ENCODE measurements at places on chromosomes 3 and 15. TPM values are rescaled to one million over a fixed set of nuclear protein-coding genes. Genes with fewer than 3 reads are reported as not detected.
A peak's percentile ranks its signal among the peaks of the same experiment; 100 is the strongest.

RBP2 gene
- not detected for total RNA-seq

DNA sequence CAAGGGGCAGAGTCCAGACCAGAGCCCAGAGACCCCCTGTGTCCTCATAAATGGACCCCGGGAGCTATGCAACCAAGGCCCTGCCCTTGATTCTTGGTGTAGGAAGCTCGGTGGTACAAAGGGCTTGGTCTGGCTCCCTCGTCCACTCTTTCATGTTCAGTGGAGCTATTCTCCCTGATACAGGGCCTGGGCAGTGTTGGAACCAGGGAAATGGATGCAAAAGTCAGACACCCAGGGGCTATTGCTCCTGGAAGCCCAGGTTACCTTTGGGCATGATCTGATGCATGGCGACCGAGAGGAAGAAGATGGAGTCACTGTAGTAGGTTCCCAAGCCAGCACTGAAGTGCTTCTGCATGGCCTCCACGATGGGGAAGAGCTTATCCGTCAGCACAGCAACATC lies 44.5 kb downstream of the XXYLT1 start:
- no peak overlapping the region for H3K4me3 ChIP-seq
- no peaks in the 10 kb centered on the region for H3K27me3 ChIP-seq
- DNase-seq, result no peak
- H3K27ac ChIP-seq, result no peak overlapping the region
- no peaks in the 10 kb centered on the region for H3K4me1 ChIP-seq

RETNLB gene
- total RNA-seq, result not detected

- H3K27ac ChIP-seq, result peak overlapping the region; percentile 90
- H3K36me3 ChIP-seq, result no peaks in the 10 kb centered on the region
- no peaks in the 10 kb centered on the region for H3K27me3 ChIP-seq
Observed at GRCh38 chr3:25665315-25666280, 891 bp upstream of the TOP2B start.

KLF15 gene
- 0.23 TPM for total RNA-seq

DNA sequence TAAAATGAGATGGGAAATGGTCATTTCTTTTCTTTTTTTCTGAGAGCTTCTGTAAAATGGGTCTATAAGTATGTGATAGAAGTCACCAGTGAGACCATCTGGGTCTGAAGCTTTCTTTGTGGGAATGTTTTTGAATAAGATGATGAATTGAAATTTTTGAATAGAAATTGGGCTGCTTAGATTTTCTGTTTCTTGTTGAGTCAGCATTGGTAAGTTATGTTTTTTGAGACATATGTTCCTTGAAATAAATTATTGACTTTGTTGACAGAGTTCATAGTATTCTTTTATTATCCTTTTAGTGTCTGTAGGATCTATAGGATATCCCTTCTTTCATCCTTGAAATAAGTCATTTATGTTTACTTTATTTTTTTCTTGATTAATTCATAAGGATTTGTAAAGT lies 208.1 kb downstream of the OPA1 start:
- DNase-seq, result no peak
- H3K36me3 ChIP-seq, result no peaks in the 10 kb centered on the region
- no peak overlapping the region for H3K4me3 ChIP-seq
- H3K27me3 ChIP-seq, result no peaks in the 10 kb centered on the region
- H3K27ac ChIP-seq, result no peak overlapping the region

DNA sequence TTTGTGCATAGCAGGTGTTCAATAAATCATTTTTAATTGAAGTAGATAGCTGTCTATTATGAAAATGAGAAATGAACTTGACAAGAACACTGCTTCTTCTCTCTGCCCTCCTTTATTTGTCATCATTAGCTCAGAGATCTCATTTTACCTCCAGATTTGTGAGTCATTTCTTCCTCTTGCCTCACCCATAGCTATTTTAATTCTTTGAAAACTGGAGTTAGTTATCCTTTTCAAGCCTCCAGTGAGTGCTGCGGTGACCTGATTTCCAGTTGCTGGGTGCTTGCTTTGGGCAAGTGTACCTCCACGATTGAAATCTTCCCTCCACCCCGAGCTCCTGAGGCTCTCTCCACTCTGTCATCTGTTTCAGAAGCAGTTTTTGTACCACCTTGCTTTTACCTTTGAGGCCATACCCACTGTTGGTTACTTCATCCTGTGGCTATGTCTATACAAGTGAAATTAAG lies 114.6 kb downstream of the NFKBIZ start:
- H3K27me3 ChIP-seq, result no peaks in the 10 kb centered on the region
- no peak for DNase-seq
- H3K27ac ChIP-seq, result no peak overlapping the region
- H3K36me3 ChIP-seq, result no peaks in the 10 kb centered on the region
- H3K4me1 ChIP-seq, result peaks cover 2% of the 10 kb centered on the region

- no peak overlapping the region for H3K27ac ChIP-seq
- H3K27me3 ChIP-seq, result no peaks in the 10 kb centered on the region
- no peak for DNase-seq
- peaks cover 2% of the 10 kb centered on the region for H3K36me3 ChIP-seq
- peaks cover 6% of the 10 kb centered on the region for H3K4me1 ChIP-seq
- H3K4me3 ChIP-seq, result no peak overlapping the region
Observed at GRCh38 chr15:90586948-90587347, 57.2 kb downstream of the CRTC3 start.

CORO2B gene
- total RNA-seq, result not detected

DNA sequence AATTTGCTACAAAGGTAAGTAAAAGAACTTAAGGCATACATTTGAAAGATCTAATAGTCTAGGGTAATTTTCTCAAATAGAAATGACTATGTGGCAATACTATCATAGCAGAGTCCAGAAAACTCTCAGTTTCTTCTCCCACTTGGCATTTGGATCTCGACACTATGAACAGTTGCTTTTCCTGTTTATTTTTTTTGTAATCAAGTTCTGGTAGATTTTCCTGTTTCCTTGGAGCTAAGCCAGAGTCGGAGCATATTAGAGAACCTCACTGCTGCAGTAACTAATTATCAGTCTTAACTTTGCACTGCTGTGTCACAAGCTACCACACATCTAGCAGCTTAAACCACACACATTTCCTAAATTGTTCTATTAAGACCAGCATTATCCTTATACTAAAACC lies 44.9 kb upstream of the ZNF385D start:
- no peaks in the 10 kb centered on the region for H3K4me1 ChIP-seq
- DNase-seq, result no peak
- H3K4me3 ChIP-seq, result no peak overlapping the region
- H3K36me3 ChIP-seq, result no peaks in the 10 kb centered on the region
- no peak overlapping the region for H3K27ac ChIP-seq

GOLGA8S gene
- 2.3 TPM for total RNA-seq

DNA sequence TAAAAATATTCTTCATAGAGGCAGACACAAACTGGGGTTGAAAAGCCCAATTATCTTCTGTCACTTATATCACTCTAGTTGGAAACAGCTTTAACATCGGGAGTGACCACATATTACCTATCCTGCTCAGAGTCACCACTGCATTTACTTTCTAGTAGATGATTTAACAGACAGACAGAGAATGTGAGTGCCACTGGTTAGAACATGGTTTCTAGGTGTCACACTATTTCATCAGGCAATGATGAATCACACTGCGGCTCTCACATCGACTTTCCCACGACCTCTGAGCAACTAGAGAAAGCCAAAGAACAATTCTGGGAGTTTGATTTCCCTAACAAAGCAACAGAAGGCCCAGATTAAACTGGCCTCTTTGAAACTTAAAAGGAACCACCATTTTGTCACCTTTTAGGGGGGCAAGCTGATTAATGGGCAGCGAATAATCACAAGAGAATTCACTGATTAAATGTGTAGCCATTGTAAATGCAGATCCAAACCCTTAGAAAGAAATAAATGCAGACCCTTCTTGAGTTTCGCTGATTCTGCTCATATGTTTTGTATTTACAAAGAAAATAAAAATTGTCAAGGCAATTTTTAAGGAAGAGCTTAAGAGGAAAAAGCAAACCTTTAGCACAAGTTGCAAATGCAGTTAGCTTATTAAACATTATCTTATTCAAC lies 112.6 kb upstream of the KBTBD8 start:
- no peaks in the 10 kb centered on the region for H3K36me3 ChIP-seq
- H3K27me3 ChIP-seq, result no peaks in the 10 kb centered on the region
- DNase-seq, result no peak
- H3K4me1 ChIP-seq, result no peaks in the 10 kb centered on the region

- no peaks in the 10 kb centered on the region for H3K36me3 ChIP-seq
- H3K27ac ChIP-seq, result no peak overlapping the region
- H3K4me3 ChIP-seq, result no peak overlapping the region
- no peaks in the 10 kb centered on the region for H3K27me3 ChIP-seq
- no peak for DNase-seq
Observed at GRCh38 chr3:177776661-177777101, 579.4 kb upstream of the TBL1XR1 start.

DNA sequence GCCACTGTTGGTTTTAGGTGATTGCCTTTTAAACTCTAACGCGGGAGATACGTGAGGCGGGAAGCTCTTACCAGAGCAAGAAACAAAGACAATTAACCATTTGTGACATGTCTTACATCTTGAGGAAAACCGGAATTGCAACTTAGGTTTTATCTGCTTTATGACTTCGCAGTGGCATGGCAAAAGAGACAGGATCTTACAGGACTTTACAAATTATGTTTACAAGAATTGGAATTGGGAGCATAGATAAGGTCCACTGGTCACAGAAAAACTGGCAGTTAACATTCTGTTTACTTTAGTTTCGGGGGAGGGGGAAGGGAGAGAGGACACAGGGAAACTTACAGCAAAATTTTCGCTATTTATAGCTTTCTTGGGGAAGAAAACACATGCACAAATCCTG lies 1119.6 kb downstream of the ZPLD1 start:
- H3K27me3 ChIP-seq, result no peaks in the 10 kb centered on the region
- no peaks in the 10 kb centered on the region for H3K4me1 ChIP-seq
- DNase-seq, result no peak
- H3K4me3 ChIP-seq, result no peak overlapping the region

DNA sequence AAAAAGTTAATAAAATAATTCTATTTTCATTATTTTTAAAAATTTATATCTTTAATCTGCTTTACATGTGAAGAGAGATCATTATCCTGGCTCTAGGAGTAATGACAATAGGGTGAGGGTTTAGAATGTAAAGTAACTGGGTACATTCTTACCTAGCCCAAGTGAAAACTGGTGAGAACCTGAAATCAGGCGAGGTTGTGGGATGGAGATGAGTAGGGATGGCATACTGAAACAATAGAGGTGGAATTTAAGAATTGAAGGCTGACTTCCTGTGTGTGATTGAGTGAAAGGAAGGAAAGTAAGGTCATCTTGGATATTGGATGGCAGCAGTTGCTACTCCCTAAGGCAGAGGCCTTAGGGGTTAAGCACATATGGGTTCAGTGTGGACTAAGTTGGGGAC lies 82.7 kb downstream of the MYRIP start:
- DNase-seq, result no peak
- no peak overlapping the region for H3K27ac ChIP-seq
- no peak overlapping the region for H3K4me3 ChIP-seq

ZPLD1 gene
- not detected for total RNA-seq

- no peak for DNase-seq
- no peaks in the 10 kb centered on the region for H3K4me1 ChIP-seq
- H3K4me3 ChIP-seq, result no peak overlapping the region
- H3K27me3 ChIP-seq, result no peaks in the 10 kb centered on the region
- no peak overlapping the region for H3K27ac ChIP-seq
Observed at GRCh38 chr3:95731753-95732152, 1082.6 kb upstream of the EPHA6 start.

DNA sequence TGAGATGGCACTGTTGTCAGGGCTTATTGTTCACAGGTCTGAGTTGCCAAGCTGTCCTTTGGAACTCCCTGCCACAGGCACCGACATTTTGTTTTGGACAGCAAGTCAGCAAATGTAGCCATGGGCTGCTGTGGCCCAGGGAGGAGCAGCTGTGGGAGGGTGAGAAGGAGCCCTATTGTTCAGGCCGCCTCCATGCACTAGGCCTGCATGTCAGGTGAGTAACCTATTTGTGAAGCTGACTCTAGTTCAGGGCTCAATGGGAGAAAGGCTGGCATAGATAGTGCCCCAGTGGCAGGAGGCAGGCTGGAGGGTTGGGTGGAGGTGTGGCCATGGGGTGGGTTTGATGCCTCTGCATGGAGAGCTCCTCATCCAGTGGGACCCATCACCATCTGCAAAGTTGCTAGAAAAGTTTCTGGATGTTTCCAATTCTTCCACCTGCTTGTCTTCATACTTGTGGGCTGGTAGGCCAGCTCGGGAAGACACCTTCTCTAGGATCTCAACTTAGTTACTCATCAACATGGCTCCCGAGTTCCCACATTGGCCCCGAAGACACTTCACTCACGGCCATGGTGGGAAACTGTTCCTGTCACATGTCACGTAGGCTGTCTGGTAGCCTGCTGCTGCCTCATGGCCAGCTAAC lies 19.5 kb downstream of the AMOTL2 start:
- no peak overlapping the region for H3K27ac ChIP-seq
- no peaks in the 10 kb centered on the region for H3K27me3 ChIP-seq
- no peak for DNase-seq
- H3K4me1 ChIP-seq, result no peaks in the 10 kb centered on the region
- H3K4me3 ChIP-seq, result no peak overlapping the region

GRCh38 chr15:75114327-75114726 lies 87.4 kb upstream of the C15orf39 start:
- H3K4me1 ChIP-seq, result peaks cover 41% of the 10 kb centered on the region
- no peak overlapping the region for H3K4me3 ChIP-seq
- DNase-seq, result no peak
- no peak overlapping the region for H3K27ac ChIP-seq

DNA sequence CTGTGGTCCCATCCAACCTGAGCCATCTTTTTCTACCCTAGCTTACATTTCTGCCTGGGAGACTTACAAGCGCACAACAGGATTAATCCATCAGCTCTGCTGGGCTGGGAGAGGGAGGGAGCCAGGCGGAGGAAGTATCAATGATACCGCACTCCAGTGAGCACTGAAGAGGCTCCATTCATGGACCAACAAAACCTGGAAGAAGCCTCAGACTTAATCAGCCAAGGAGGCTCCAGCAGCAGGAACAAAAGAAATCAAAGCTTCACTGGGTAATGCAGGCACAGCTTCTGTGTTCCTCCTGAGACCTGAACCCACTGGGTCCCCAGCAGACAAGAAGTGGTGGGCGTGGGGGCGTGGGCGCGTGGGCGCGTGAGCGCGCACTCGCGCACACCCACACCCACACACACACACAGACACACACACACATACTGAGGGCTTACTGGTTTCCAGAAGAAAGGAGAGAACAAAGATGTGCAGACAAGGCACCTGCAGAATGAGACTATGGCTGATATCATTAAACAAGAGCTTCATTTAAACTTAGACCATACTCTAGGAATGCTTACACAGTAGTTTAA lies 87.0 kb upstream of the BOC start:
- no peaks in the 10 kb centered on the region for H3K4me1 ChIP-seq
- no peak overlapping the region for H3K27ac ChIP-seq
- no peak overlapping the region for H3K4me3 ChIP-seq
- H3K27me3 ChIP-seq, result no peaks in the 10 kb centered on the region

- H3K27ac ChIP-seq, result no peak overlapping the region
- DNase-seq, result no peak
- no peaks in the 10 kb centered on the region for H3K27me3 ChIP-seq
Observed at GRCh38 chr3:167626490-167626889, 27.3 kb downstream of the WDR49 start.

MAGEL2 gene
- total RNA-seq, result not detected

DNA sequence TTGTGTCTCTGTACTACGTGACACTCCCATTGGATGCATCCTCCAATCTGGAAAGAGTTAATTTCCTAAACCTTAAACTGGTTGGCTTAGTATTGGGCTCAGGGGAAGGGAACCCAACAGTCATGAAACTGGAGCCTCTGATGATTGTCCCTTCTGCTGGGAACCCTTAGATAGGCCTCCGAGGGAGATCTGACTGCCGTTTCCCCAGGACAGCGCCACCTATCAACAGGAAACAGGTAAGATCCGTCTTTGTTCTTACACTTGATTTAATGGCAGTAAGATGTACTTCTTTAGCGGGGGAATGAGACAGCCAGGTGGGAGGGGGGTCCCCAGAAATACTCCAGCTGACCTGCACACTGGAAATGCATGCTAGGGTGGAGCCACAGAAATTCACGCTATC lies 1749.6 kb downstream of the SI start:
- no peak overlapping the region for H3K4me3 ChIP-seq
- DNase-seq, result no peak
- no peaks in the 10 kb centered on the region for H3K4me1 ChIP-seq

Data from natural killer cell (primary cell).